ENCODE measurements at places on chromosomes 1 and 21.

GRCh38 chr1:177185209-177185608 lies 14.5 kb downstream of the BRINP2 start:
- peak; percentile 11 for DNase-seq

DNA sequence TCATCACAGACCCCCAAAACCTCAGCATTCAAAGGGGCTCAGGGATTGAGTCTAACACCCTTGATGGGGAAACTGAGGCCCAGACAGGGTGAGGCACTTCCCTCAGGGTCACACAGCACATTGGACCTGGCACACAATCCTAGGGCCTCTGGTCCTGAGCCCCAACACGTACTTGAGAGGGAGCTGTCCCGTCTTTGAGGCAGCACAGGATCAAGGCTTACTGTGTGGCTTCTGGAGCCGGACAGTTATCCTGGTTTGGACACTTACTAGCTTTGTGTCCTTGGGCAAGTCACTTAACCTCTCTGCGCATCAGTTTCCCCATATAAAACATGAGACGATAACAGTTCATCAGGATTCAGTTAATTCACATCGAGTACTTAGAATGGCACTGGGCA lies 26.5 kb downstream of the RUNX3 start:
- DNase-seq = no peak

DNA sequence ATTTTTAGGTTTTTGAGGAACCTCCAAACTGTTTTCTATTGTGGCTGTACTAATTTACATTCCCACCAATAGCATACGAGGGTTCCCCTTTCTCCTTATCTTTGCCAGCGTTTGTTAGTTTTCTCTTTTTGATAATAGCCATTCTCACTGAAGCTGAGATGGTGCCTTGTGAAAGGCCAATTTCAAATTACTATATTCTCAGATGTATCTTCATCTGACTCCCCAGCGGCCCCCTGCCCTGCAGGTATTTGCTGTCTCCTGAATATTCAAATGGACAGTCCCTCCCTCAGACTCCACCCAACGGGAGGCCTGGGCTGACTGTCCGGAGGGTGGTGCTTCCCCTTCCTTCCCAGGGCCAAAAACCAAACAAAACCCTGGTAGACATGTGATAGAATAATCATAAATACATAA lies 33.5 kb upstream of the TARBP1 start:
- DNase-seq = peak; percentile 70

- no peak for DNase-seq
These were observed 1.2 kb upstream of the NBPF1 start for GRCh38 chr1:16614361-16615252.

- peak; percentile 60 for DNase-seq
These were observed 1.5 kb downstream of the UBE2G2 start for GRCh38 chr21:44800103-44800502.
